Body of pancreas (tissue), 4 donors: ENCODE measurements at places on chromosomes 1 and 21. TPM values are rescaled to one million over a fixed set of nuclear protein-coding genes. Genes with fewer than 3 reads are reported as not detected.

- peak overlapping the region; percentile 88 for H3K27ac ChIP-seq
- no peaks in the 10 kb centered on the region for H3K27me3 ChIP-seq
- H3K4me3 ChIP-seq, result peak overlapping the region; percentile 35
- no peaks in the 10 kb centered on the region for H3K36me3 ChIP-seq
Measured at GRCh38 chr1:98662356-98662670, 792 bp downstream of the SNX7 start.

DNA sequence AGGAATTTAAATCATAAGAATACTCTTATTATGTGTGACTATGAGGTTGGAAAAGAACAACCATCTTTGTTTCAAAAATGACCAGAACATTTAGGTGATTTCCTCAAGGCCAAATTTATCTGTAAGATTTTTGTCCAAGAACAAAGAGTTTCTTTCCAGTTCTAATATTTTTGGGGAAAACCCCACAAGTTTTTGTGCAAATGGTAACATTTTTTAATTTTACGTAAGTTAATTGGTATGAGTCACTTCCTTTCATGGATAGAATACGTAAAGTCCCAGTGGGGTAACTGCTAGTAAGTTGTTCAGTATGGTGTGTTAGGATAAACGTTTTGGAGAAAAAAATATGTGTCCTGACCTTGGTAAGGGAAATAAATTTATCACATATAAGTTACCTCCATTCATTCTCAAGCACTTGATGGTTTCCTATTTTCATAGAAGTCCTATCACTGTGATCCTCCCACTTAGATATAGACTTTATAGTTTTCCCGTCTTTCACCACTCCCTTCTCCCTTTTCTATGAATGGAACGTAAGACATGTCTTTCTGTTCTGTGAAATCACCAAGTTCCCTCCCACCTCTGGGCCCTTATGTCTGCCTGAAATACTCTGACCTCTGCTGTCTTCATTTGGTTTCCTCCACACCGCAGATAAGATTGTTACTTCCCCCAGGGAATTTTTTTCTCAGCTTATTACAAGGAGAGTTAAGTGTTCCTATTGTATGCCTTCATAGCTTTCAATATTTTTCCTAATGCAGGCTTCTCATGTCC, 34.9 kb upstream of the TSNAX start:
- no peaks in the 10 kb centered on the region for H3K36me3 ChIP-seq
- no peak overlapping the region for H3K4me3 ChIP-seq
- no peaks in the 10 kb centered on the region for H3K4me1 ChIP-seq
- no peak for DNase-seq
- H3K27me3 ChIP-seq, result no peaks in the 10 kb centered on the region
- no peak overlapping the region for H3K27ac ChIP-seq

GRCh38 chr1:201786824-201787223, 42.1 kb upstream of the IPO9 start:
- H3K36me3 ChIP-seq, result no peaks in the 10 kb centered on the region
- H3K4me1 ChIP-seq, result peaks cover 5% of the 10 kb centered on the region
- DNase-seq, result no peak
- H3K27ac ChIP-seq, result no peak overlapping the region

RUNX1 gene
- 4.9 TPM for total RNA-seq

DNA sequence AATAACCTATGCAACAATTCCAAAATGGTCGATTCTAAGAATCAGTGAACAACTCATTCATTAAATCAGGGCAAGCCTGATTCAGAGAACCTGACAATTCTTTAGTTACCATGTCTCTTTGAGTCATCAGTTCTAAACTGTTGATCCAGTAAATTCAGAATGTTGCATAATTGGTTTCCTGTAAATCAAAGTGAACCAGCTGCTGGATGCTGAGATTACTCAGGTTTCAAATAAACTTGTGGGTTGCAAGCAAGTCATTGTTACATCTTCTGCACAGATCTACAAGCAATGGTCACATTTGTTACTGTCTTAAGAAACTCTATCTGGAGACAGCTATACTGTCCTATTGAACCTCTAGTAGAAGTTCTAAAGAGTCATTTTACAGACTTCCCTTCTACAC, 16.5 kb downstream of the PLA2G2D start:
- H3K4me1 ChIP-seq, result no peaks in the 10 kb centered on the region
- no peak overlapping the region for H3K4me3 ChIP-seq
- DNase-seq, result no peak
- no peaks in the 10 kb centered on the region for H3K27me3 ChIP-seq
- no peak overlapping the region for H3K27ac ChIP-seq
- no peaks in the 10 kb centered on the region for H3K36me3 ChIP-seq

THRAP3 gene
- total RNA-seq, result 27.4 TPM

GRCh38 chr1:207748737-207749528, 2.9 kb upstream of the CD46 start:
- no peak overlapping the region for H3K4me3 ChIP-seq
- DNase-seq, result no peak
- H3K27ac ChIP-seq, result peak overlapping the region; percentile 2
- H3K4me1 ChIP-seq, result peaks cover 40% of the 10 kb centered on the region
- no peaks in the 10 kb centered on the region for H3K27me3 ChIP-seq

DNA sequence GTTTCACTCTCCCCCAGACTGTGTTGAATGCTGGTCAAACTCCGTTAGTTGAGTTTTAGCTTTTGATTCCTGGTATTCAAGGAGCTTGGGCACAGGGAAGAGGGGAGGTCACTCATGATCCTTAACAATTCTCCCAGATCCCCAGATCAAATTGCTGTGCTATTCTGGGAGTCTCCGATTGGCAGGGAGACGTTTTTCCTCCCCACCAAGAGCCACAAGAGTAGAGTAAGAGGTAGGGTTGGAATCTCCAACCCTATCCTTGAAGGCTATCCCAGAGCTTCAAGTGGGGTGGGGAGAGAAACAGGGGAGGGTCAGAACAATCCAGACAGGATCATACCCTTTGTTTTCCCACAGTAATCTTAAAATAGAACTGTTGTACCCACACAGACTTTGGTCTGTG, 576 bp upstream of the TPM3 start:
- H3K27me3 ChIP-seq, result no peaks in the 10 kb centered on the region
- peaks cover 59% of the 10 kb centered on the region for H3K4me1 ChIP-seq
- no peak overlapping the region for H3K4me3 ChIP-seq
- DNase-seq, result no peak
- H3K36me3 ChIP-seq, result no peaks in the 10 kb centered on the region

DNA sequence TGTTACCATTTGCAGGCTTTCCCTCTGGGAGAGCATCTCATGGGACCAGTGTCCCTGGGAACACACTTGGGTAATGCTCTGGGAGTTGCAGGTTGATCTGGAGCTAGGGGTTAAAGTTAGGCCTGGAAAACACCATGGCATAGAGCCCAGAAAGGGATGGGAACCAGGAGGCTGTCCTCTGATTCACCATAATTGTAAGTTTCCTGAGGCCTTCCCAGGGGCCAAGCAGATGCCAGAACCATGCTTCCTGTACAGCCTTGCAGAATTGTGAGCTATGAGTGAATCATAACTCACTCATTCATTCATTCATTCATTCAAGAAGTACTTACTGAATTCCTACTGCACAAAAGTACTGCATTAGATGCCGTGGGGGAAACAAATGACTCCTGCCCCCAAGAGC, 50.0 kb downstream of the LACTBL1 start:
- no peaks in the 10 kb centered on the region for H3K4me1 ChIP-seq
- no peak for DNase-seq
- H3K4me3 ChIP-seq, result no peak overlapping the region
- H3K27ac ChIP-seq, result no peak overlapping the region
- no peaks in the 10 kb centered on the region for H3K27me3 ChIP-seq

- H3K27me3 ChIP-seq, result no peaks in the 10 kb centered on the region
- H3K4me3 ChIP-seq, result no peak overlapping the region
- H3K36me3 ChIP-seq, result no peaks in the 10 kb centered on the region
- H3K4me1 ChIP-seq, result peaks cover 15% of the 10 kb centered on the region
- DNase-seq, result no peak
Measured at GRCh38 chr1:228007801-228008341, 1.1 kb downstream of the WNT3A start.

- H3K4me1 ChIP-seq, result no peaks in the 10 kb centered on the region
- H3K27me3 ChIP-seq, result no peaks in the 10 kb centered on the region
- H3K36me3 ChIP-seq, result no peaks in the 10 kb centered on the region
Measured at GRCh38 chr1:235582130-235582529, 67.5 kb downstream of the GNG4 start.

DNA sequence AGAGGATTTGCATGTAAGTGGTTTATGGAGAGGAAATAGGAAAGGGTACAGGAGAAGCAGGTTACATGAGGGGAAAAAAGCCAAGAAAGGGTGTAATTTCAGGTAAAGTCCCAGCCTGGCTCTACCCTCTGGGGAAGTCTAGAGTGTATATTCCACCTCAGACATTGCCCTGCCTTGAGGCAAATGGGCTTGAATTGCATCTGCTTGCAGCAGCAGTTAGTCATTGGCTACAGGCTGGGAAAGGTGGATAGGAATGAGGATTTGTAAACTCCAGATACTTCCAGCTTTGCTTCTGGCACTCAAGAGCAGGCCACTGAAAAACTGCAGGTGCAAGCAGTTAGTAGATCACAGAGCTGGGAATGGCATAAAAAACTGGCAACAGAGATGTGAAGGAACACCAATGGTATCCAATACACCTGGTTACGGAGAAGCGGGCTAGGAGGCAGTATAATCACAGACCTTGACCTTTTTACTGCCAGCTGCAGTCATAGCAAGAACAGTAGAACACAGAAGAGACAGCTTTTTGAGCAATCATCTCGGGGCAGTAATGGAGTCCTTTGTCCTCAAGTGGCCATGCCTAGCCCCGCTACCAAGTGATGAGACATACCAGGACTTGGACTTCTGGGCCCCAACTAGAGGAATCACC, 226.9 kb upstream of the NRIP1 start:
- H3K36me3 ChIP-seq, result no peaks in the 10 kb centered on the region
- peaks cover 21% of the 10 kb centered on the region for H3K4me1 ChIP-seq

PLA2G2F gene
- total RNA-seq, result not detected

DNA sequence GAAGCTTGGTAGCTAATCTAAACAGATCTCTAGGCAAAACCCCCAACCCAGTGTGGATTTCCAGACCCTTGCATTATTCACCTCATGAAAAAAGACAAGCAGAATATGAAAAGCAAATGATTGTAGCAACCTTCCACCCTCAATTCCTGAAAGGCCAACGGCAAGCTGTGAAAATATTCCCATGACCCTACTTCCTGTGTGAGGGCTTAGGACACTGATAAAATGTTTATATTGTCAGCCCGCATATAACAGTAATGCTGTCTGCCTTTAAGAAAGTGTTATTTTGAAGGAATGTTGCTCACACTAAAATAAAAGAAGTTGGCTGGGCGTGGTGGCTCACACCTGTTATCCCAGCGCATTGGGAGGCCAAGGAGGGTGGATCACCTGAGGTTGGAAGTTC, 233.5 kb upstream of the NRIP1 start:
- H3K36me3 ChIP-seq, result no peaks in the 10 kb centered on the region
- no peak overlapping the region for H3K27ac ChIP-seq
- H3K4me3 ChIP-seq, result no peak overlapping the region
- no peaks in the 10 kb centered on the region for H3K27me3 ChIP-seq
